ENCODE measurements at places on chromosomes 5 and 9. TPM values are rescaled to one million over a fixed set of nuclear protein-coding genes. Genes with fewer than 3 reads are reported as not detected.

OR1Q1 gene
- total RNA-seq, result not detected

- DNase-seq, result no peak
These were observed 131.1 kb upstream of the TUT7 start for GRCh38 chr9:86485359-86485758.

GRCh38 chr5:35678661-35679060 lies 61.0 kb downstream of the SPEF2 start:
- DNase-seq, result no peak

- no peak for DNase-seq
These were observed 6.0 kb upstream of the CCNJL start for GRCh38 chr5:160318409-160318808.

CTSV gene
- 129 TPM for total RNA-seq

- DNase-seq, result no peak
These were observed 5.2 kb upstream of the HDHD3 start for GRCh38 chr9:113381909-113382411.

GRCh38 chr5:27472000-27472763 lies 433.8 kb upstream of the CDH9 start:
- DNase-seq, result no peak

GRCh38 chr9:75812141-75812540 lies 78.3 kb upstream of the PCSK5 start:
- DNase-seq, result no peak

GRCh38 chr9:36679710-36680109 lies 107.0 kb downstream of the MELK start:
- no peak for DNase-seq

- DNase-seq, result no peak
These were observed 485 bp downstream of the FAM53C start for GRCh38 chr5:138338411-138339090.
